Stimulated activated CD4-positive, alpha-beta T cell treated with anti-CD3 and anti-CD28 coated beads, Interleukin-4, amount 100 ng/mL, for 1 hour (primary cell): ENCODE measurements at places on chromosomes 3 and 15.

DNA sequence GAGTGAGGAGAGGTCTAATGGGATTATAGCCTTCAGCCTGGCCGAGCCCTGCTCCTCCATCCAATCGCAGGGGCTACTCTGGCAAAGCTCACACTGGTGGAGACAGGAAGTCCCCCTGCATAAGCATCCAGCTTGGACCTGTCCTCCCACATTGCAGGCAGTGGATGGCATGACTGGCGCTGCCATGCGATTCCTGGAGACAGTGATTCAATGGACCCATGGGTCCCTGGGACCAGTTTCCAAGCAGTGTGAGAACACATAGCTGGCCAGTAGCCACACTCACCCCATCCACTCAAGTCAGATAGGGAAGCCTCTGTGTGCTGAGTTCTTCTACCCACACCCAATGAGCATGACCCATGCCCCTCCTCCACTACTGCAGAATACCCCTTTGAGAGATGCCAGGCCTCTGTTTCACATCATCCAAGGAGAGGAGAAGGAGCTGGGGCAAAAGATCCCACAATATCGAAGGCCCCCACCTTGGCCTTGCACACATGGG lies 18.1 kb upstream of the POC1A start:
- no peak for DNase-seq

- DNase-seq: no peak
These were observed 97.9 kb upstream of the NANOGP8 start for GRCh38 chr15:35182841-35183479.

DNA sequence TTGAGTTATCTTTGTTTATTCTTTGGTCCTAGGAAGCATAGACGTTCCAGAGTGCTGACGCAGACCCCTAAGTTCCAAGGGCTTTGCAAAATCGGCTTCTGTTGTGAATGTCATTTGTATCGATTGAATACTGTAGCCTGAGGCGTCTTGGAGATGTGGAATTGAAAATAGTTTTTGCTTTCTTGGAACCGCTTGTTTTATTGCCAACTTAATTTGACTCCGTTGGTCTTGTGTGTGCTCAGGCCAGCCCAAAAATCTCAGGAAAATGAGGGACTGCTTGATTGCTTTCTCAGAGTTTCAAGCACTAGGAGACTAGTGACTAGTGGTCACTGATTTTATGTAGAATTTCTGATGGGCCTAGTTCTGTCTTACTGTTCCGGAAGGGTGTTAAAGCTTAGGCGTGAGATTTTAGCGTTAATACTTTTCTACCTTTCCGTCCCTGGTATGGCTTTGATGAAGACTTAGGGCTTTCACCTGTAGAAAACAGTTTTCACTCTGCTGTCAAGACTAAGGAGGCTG lies 263 bp upstream of the UTS2B start:
- no peak for DNase-seq

DNA sequence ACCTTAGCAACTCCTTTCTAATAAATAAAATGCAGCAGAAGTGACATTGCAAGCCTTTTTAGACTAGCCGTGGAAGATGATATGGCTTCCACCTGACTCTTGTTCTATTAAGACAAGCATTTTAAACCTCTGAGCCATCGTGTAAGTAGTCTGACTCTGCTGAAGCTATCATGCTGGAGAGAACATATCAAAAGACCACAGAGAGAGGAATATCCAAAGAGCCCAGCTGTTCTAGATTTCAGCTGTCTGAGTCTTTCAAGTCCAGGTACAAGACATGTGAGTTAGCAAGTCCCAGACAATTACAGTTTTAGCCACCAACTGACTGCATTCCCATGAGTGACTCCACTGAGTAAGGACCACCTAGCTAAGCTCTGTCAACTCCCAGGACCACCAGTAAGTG lies 517.0 kb upstream of the NAALADL2 start:
- DNase-seq: no peak

GRCh38 chr15:52379395-52380106 lies 83.9 kb upstream of the MYO5C start:
- no peak for DNase-seq

DNA sequence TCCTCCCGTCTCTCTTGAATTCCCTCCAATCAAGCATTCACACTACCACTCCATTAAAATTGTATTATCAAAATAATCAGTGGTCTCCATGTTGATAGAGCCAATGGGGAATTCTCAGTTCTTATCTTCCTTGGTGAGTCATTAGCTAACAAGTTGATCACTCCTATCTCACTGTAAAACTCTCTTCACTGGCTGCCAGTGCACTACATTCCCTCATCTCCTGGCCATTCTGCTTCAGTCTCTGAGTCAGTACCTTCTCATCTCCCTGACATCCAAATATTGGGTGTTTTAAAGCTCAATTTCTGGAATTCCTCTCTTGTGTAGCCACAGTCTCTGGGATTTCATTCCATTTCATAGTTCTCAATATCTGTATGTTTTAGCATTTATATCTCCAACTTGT lies 175.2 kb downstream of the ALDH1A2 start:
- DNase-seq: no peak

- no peak for DNase-seq
These were observed 65.2 kb upstream of the TNIK start for GRCh38 chr3:171525437-171525836.

DNA sequence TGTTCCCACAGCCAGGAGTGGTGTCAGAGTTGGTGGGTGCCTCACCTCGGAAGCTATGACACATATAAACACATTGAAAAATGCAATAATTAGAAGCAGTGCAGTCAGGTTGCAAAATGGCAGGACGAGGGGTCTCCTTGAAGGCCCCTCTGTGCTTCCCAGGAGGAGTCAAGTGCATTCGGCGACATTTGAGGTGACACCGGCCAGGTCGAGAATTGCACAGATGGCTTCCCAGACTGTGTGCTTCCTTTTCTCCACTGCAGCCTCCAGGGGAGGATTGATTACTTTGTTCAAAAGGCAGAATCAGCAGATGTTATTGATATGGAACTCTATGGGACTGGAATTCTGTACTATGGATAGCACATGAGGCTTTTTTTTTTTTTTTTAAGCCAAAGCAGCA lies 163.2 kb downstream of the MINAR1 start:
- no peak for DNase-seq

GRCh38 chr3:144548346-144548745 lies 576.7 kb downstream of the DIPK2A start:
- no peak for DNase-seq
